ENCODE measurements at places on chromosomes 5 and 9.

DNA sequence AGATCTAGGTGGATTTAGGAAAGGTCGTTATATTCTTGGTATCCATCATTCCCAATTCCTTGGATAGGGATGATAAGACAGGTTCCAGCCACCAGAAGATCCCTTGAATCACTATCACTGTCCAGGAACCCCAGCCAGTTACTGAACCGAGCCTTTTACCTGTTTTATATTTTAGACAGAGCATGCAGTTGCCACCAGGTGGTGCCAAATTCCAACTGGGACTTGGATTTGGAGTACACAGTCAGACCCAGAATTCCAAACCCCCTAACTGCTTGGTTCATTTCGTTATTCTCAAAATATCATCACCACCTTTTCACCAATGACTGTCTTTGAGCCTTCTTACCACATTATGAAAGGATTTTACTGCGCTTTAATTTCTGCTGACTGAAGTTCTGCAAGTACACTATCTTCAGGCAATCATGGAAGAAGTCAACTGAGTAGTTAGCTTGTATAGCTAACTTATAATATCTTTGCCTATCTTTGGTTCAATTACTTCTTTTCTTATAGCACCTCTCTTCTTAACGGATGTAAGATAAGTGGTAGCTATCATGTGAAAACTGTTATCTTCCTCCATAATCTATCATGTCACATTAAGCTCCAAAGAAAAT, 191.8 kb downstream of the PRR16 start:
- peak; percentile 28 for DNase-seq

DNA sequence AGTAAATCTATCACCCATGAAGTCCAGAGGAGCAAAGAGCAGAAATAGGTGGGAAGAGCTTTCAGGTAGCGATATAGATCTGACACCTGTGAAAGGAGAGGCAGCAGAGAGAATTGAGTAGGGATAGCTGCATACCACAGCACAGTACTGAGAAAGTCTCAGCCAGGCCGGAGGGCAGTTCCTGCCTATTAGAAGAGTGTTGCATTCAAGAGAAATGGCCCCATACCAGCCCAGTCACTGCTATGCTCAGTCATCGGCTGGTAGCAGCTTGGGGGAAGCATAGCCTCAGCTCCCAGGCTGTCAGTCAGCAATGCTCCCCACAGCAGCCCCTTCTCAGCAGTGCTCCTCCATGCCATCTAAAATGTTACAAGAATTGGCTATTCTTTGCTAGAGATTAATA, 285.1 kb upstream of the CDH6 start:
- no peak for DNase-seq

- DNase-seq, result no peak
Observed at GRCh38 chr9:115640887-115641286, 512.7 kb upstream of the PAPPA start.

DNA sequence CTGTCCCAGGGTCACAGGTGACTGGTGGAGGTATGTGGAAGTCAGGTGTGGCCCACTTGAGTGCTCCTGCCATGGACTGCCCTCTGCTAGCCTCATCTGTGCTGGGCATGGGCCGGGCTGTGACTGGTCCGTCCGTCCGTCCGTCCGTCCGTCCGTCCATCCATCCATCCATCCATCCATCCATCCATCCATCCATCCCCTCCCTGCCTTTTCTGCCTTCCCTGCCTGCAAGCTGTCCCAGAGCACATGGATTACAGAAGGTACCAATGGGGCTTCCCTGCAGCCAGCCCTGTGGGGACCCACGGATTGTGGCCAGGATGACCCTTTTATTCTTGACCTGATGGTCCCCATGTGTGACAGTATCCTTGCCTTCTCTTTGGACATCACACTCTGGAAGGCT, 92.5 kb downstream of the MACROH2A1 start:
- DNase-seq, result no peak
